ENCODE measurements at places on chromosomes 7 and 10.

GRCh38 chr10:62554632-62555199 lies 180.5 kb downstream of the ZNF365 start:
- no peak for DNase-seq

GRCh38 chr7:37482505-37482904 lies 33.8 kb upstream of the ELMO1 start:
- no peak for DNase-seq

DNA sequence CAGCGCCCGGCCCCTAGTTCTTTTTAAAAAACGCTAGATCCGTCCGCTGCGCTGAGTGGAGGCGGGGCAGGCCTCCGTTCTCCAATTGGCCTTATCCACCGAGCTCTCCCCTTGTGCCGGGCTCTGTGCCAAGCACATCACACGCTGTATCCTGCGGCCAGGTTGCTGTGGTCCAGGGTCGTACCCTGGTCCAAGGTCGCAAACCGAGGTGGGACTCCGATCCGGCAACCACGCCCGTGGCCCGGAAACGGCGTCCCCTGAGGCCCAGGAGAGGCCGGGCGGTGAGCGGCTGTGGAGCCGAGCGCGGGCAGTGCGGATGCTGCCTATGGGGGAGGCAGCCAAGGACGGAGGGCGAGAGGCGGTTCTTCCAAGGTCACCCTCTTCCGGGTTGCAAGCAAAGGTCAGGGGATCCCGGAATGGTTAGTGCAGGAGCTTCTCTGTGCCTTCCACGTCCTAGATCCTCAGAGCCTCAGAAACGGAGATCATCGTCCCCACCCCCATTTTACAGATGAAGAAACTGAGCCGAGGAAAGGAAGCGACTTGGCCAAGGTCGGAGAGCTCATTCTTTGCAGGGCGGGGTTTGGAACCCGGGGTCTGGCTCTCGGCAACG lies 72.4 kb upstream of the LRRC4 start:
- DNase-seq, result no peak

DNA sequence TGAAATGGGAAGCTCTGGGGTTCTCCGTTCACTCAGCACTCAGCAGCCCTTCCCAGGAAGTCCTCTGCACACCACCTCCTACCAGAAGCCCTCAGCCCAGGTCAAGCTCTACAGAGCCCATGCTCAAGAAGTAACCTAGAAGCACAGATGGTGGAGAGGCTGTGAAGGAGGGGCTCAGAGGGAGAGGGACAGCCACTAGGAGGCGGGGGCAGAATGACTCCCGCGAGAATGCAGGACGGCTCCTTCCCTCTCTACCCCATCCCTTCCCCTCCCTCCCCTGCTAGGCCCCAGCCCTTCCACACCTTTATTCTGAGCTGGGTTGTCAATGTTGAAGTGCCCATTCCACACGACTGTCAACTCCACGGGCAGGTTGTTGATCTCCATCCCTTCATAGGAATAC lies 373.2 kb downstream of the PLXNA4 start:
- no peak for DNase-seq

DNA sequence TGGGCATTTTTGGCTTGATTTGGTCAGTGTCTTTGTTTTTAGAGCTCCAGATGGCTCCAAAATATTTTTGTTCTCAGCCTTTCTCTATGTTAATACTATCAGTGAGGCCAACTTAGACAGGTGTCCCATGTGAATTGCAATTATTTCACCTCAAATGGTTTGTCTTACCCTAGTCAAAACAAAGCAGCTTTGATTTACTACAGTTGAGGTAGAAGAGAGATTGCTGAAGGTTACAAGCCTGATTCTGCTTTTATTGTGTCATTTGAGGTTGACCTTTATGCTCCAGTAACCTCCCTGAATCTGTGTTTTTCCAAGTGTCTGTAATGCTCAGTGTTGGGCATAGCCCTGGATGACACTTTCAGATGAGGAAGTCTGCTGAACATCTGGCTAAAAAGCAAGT lies 882.9 kb downstream of the NRG3 start:
- no peak for DNase-seq
